ENCODE measurements at places on chromosomes 12 and 14.

DNA sequence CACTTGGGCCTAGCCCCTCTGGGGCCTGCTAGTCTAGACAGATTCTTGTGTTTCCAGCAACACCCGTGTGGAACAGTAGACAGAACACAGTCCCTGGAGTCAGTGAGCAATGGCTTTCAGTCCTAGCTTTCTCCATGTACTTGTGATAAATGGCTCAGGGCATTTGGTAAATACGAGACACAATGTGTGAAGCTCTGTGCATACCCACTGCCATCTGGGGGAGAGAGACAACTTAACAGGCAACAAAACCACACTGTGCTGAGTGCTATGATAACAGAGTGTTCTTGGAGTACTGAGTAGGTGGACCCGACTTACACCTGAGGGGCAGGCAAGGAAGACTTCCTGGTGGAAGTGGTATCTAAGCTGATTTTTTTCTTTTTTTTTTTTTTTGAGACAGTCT lies 86.3 kb upstream of the TBX3 start:
- DNase-seq = no peak

DNA sequence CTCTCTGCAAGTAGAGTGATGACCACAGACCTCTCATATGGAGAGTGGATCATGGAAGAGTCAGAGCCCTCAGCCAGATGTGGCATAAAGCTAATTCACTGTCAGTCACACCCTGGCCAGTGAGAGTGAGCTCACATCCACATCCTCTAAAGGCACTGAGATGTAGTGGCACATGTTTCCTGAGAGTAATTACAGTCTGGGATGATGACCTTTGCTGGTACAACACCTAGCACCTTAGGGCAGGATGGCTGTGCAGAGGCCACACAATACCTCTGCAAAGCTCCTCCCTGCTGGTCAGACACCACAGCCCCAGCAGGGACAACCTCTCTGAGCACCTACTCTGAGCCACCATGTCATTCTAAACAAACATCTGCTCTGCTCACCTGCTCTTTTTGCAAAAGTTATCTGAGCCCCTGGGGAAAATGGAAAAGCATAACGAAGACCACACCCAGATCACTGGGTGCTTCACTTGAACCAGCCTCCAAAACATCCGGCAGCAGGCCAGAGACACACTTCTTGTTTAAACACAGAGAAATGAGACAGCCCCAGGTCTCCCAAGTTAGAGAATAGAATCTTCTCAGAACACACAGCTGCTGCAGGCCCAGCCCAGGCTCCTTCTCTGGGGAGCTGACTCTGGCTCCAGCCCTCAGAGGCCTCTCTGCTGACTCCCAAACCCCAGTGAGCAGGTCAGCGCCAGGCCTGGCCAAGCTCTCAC lies 30.3 kb downstream of the PITPNM2 start:
- DNase-seq = no peak

- peak; percentile 58 for DNase-seq
Observed at GRCh38 chr12:105705765-105706164, 375.3 kb downstream of the C12orf75 start.

GRCh38 chr12:240566-240965 lies 22.1 kb downstream of the SLC6A13 start:
- DNase-seq = no peak

GRCh38 chr12:117111386-117111785 lies 12.2 kb upstream of the TESC start:
- DNase-seq = no peak

- peak; percentile 50 for DNase-seq
Observed at GRCh38 chr12:52713960-52714886, 10.9 kb upstream of the KRT77 start.

- DNase-seq = no peak
Observed at GRCh38 chr12:12201274-12201758, 65.5 kb downstream of the LRP6 start.

DNA sequence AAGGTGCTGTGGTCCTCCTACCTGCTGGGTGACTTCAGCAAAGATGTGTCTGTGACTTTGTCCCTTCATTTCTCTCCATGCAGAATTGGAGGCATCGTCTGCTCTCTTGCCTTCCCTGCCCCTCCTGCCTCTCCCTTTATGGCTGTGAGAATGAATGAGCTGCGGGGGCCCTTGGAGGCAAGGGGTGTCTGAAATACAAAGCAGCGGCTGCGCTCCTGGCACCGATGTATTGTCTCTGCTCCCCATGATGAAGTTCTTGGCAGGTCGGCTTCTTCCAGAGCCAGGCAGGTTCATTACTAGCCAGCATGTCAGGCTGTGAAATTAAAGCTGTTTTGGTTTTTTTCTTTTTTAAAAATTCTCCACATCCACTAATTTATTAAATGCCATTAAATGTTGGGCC lies 194.5 kb downstream of the TSPAN9 start:
- no peak for DNase-seq

GRCh38 chr12:116138364-116138763 lies 139.1 kb downstream of the MED13L start:
- DNase-seq = peak; percentile 61

Measured in Daoy (cell line).